LoVo (cell line): ENCODE measurements at places on chromosomes 2 and 18.

DNA sequence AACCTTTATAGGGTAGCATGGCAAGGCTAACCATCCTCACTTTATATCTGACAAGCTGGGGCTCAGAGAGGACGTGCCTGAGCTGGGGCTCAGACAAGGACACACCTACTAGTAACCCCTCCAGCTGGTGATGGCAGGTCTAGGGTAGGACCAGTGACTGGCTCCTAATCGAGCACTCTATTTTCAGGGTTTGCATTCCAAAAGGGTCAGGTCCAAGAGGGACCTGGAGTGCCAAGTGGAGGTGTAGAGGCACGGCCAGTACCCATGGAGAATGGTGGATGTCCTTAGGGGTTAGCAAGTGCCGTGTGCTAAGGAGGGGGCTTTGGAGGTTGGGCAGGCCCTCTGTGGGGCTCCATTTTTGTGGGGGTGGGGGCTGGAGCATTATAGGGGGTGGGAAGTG lies 1.2 kb upstream of the DES start:
- no peak for DNase-seq

- no peak for DNase-seq
Measured at GRCh38 chr2:203361922-203362321, 33.7 kb downstream of the ABI2 start.

DNA sequence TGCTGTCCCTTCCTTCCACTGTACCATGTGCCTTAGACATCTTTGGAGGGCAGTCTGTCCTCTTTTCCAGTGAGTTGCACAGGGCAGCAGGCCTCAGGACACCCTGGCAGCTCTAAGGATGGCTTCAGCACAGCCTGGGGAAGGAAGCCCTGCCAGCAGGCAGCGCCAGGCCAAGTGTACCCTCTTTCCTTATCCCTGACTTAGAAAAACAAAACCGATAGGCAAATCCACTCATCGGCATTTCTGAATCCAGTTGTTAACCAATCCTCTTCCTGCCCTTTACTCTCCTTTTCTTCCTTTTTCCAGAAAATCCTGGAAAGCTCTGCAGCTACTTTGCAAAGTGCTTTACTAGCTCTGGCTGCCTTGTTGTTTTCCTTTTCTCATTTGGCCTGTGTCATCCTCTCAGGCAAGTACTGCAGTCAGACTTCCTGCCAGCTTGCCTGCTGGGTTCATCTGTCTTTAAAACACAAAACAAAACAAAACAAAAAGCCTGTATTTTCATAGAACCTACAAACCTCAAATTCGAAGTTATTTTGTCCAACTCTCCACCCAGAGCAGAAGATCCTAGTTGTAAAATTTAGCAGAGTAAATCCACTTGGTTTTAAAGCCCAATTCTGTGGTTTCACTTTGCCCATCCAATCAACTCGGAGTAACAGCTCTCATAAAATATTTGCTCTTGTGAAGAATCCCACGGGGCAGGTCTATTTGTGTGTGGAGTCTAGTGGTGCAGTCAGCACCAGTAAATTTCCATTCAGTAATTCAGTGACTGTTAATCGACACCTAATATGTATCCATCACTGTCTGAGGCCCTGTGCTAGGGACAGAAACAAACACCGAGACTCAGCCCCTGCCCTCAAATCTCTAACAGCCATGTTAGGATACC lies 45.2 kb downstream of the PCBP1 start:
- peak; percentile 41 for DNase-seq

DNA sequence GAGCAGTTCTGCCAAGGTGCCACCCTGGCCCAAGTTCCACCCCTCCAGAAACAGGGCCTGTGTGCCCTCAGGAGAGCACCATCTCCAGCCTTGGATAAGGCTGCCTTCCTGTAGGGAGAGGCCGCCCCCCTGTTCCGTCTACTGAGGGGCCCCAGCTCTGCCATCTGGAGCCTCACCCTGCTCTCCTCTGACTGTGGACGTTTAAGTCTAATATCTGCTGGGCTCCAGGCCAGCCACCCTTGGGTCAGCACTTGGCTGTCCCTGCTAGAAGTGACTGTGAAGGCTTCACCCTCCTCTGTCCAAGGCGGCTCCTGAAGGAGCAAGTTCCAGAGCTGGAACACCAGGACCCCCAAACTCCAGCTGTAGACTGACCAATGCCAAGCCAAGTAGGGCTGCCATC lies 26.3 kb downstream of the RHOB start:
- DNase-seq: no peak

- DNase-seq: no peak
Measured at GRCh38 chr2:80943487-80943886, 638.9 kb upstream of the LRRTM1 start.

DNA sequence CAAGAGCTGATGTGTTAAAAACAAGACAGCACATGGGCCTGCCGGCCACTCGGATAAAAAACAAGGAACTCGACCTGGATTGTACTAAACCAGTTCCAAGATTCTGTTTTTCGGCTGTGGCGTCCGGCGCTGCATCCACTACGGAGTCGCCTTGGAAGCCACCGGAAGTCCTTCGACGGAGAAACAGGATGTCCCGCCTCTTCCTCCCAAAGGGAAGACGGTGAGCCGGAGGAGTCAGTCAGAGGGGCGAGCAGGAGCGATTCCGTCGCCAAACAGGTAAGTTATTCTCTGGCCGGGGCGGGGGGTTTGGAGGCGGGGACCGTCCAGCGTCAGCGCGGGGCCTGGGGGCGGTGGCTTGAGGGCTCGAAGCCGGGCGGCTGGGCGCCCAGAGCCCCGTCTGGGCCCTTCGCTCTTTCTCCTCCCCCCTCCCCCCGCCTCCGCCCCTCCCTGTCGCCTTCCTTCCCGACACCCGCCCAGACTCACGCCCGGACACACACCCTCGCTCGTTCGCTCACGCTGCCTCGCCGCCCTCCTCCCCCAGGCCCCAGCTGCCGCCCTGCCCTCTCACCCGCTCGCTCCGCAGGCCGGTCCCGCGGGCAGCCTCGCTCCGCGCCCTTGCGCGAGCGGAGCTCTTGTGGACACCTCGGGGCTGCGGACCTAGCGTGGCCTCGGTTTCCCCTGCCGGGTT lies at the start of gene ZNF407:
TSS of gene ZNF407 (plus strand) at position 209 of the 688 bp plus-strand sequence. CDS start 33,150 bp downstream, outside the sequence.
- peak; percentile 86 for DNase-seq

DNA sequence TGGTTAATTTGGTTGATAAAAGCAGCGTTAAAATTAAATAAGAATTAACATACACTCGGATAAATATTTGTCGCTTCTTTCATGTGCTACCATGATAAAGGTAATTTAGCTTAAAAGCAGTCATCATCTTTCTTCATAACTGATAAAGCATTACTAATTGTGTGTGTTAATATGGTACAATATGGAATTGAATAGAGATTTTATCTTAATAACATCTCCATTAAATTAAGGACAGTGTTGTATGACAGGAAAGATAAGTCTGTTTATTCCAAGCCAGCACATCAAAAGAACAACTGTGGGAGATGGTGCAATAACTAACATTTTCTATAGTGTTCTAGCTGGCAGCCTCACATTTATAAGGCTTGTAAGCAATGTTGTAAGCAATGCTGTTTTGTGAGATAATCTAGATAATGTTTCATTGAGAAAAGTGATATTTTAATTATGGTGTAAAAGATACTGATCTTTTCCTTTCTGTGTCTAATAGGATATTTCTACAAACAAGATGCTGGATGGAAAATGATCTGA lies 64.4 kb upstream of the AFF3 start:
- no peak for DNase-seq

GRCh38 chr2:192288295-192288694 lies 93.6 kb upstream of the TMEFF2 start:
- DNase-seq: peak; percentile 8

- DNase-seq: no peak
Measured at GRCh38 chr2:55721596-55722215, 28.1 kb upstream of the PNPT1 start.

DNA sequence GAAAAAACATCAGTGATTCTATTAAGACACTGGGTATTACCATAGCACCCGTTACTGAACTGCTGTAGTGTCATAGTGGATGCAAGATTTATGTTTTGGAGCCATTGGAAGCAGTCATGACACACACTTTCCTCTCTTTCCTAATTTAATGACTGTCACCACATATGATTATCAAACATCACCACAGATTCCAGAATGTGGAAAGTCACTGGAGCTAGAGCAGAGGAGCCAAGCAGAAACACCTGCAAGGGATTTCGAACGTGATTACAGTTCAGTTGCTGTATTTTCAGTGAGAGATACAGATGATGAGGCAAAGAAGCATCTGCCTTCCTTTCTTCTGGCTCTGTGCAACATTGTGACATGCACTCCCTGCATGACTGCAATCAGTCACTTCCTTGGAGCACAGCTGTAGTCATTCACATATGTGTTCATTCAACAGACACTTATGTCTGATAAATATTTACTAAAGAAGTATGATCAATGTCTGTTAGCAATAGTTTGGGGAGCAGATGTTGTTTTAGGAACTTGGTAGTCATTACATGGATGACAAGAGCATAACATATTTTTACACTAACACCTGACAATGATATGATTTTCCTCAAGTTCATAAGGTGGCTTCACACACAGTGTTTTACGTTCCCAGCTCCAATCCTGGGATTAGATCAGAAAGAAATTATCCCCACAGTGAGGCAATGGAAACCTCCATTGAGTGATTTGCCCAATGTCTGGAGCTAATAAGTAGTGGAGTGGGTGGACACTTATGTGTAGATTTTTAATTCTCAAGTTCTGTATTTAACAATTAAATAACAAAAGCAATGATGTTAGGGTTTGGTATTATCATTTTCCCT lies 416.6 kb downstream of the PLCL1 start:
- DNase-seq: no peak

- DNase-seq: no peak
Measured at GRCh38 chr18:31931886-31932240, 11.1 kb downstream of the TRAPPC8 start.

GRCh38 chr2:212426637-212427412 lies 111.8 kb downstream of the ERBB4 start:
- DNase-seq: no peak

DNA sequence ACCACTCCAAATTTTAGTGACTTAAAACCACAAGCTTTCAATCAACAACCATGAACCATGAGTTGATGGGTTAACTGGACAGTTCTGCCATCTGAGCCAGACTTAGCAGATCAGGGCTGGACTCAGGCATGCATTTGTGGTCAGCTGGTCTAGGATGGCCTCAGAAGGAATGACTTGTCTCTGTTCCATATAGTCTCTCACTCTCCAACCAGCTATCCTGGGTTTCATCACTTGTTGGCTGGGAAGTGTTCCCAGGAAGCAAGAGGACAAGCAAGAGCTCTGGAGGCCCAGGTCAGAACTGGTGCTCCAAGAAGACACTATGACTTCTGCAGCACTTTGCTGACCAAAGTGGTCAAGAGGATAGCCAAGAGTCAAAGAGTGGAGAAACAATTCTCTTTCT lies 17.5 kb upstream of the MAP3K20 start:
- no peak for DNase-seq

GRCh38 chr2:11213090-11213638 lies 57.9 kb downstream of the SLC66A3 start:
- no peak for DNase-seq

DNA sequence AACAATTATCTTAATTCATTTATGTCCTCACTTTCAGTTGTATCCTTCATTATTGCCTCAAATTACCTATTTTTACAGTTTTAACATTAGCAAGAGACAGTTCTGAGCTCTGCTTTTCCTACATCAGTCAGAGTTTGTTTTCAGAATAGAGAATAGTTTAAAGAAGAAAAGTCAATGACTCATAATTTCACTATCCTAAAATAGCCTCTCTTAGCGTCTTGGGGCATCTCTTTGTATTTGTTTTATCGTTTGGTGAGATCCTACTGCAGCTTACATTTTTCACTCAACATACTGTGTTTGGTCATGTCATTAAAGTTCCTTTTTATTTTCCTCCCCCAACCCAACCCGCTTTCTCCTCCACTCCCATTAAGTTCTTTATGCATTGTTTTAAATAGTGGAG lies 3.8 kb downstream of the SEC11C start:
- no peak for DNase-seq

DNA sequence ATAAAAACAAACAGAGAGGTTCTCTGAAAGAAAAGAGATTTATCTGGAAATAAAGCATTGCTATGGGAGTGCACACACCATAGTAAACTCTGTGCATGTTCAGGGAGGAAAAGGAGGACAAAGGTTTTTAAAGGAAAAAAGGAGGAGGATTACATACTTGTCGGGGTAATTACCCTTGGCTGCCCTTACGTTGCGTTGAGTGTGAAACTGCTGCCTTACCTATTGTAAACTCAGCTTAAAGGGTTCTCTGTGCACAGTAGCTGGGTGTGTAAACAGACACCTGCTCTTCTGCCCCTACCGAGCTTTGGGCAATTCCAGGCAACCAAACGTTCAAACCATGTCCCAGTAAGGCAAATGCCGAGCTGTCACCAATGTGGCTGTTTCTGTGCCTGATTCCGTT lies 29.6 kb upstream of the PXDN start:
- DNase-seq: no peak

GRCh38 chr18:55650363-55650870 lies 62.4 kb upstream of the TCF4 start:
- no peak for DNase-seq

- DNase-seq: no peak
Measured at GRCh38 chr2:127560201-127560930, 24.9 kb downstream of the MYO7B start.

GRCh38 chr2:142286618-142287017 lies 155.8 kb upstream of the LRP1B start:
- DNase-seq: peak; percentile 26

DNA sequence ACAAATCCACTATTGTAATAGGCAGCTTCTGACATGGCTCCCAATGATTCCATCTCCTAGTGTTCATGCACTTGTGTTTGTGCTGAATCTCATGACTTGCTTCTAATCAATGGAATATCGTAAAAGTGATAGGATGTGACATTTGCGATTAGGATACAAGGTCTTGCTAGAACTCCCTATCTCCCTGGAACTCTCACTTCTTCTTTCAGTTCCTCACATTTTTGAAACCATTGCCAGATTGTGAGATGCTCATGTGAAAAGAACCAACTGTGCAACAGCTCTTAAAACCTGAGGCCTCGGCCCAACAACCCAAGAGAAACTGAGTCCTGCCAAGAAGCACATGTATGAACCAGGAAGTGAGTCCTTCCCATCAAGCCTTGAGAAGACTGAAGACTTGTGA lies 226.9 kb upstream of the DTNA start:
- DNase-seq: no peak

DNA sequence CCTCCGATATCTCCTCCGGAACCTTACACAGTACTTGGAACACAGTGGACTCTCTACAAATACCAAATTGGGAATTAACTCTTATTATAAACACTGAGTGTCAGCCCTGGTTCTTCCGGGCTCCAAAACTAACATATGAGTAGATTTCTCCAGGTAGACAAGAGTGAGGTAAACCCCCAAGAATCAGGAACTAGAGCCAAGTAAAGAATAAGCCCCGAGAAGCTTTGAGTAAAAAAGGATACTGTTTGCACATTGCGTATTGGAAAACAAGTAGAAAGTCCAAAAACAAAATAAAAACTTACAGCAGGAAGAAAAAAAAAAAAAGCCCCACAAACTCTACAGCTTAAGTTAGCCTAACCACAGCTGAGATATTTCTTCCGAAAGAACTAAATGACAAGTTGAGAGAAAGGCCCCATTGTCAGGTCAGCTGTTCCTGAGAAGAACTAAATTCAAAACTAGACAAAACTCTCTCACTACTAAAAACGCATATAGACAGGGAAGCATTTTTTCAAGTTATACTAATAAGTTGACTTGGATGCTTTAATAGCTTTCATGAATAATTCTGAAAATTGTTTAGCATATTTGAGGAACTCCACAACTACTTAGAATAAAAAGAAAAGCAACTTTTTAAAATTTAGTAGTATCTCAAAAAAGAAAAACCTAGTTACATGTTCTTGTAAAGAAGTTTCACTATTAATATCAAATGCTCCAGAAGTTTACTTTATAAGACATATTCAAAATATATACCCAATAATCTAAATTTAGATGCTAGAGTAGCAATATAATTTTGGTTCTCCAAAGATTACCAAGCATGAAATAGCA lies 4.3 kb upstream of the HAAO start:
- DNase-seq: no peak

- no peak for DNase-seq
Measured at GRCh38 chr18:68414407-68414806, 300.5 kb downstream of the TMX3 start.
